ENCODE measurements at places on chromosomes 1 and 21. TPM values are rescaled to one million over a fixed set of nuclear protein-coding genes. Genes with fewer than 3 reads are reported as not detected.

DNA sequence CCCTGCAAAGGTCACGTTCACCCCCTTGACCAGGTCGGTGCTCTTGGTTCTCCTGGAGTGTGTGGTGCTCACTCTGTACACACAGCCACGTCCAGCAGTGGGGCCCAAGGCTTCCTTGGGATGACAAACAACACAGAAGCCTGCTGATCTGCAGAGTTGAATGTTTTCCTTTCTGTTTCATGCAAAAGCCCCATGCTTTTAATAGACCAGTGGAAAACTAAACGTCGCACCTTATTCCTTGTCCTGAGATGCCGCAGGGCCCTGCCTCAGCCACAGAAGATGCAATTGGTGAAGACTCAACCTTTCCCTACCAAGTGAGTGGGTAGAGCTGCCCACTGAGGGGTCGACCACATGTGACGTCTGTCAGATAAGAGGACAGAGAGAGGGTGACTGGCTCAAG is 5.8 kb upstream of the PDPN start:
- no peak for DNase-seq

GRCh38 chr1:204439621-204440375 is 28.2 kb upstream of the PPP1R15B start:
- no peak for DNase-seq

EXTL1 gene
- polyA plus RNA-seq: 1.2 TPM

POU3F1 gene
- polyA plus RNA-seq: 1.1 TPM

MCOLN2 gene
- polyA plus RNA-seq: 0.29 TPM

DNA sequence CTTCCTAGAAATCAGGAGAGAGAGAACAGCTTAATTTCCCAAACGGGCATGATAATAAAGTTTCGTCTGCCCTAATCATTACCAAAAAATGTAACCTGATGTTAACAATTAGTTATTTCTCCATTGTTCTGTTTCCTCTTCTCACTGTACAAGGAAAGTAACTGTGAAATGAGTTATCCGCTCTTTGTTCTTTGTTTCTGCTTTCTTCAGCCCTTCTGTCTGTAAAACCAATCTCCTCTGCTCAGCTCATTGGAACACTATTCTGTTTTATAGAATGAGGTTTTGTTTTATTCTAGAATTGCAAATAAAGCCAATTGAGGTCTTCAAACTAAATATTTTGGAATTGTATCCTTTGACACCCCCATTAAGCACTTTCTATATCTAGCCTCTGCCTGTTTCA is 8.8 kb upstream of the THEM4 start:
- no peak for DNase-seq

ADGRB2 gene
- 11.4 TPM for polyA plus RNA-seq

- DNase-seq: no peak
These were observed 70.2 kb downstream of the UCK2 start for GRCh38 chr1:165897326-165898303.

TMEM51 gene
- 20.2 TPM for polyA plus RNA-seq

GRCh38 chr1:192453360-192453992 is 122.1 kb upstream of the RGS1 start:
- no peak for DNase-seq

- no peak for DNase-seq
These were observed 22.7 kb downstream of the SLC2A1 start for GRCh38 chr1:42935971-42936308.

DNAJC28 gene
- 5.6 TPM for polyA plus RNA-seq

CLDN17 gene
- polyA plus RNA-seq: not detected

DNA sequence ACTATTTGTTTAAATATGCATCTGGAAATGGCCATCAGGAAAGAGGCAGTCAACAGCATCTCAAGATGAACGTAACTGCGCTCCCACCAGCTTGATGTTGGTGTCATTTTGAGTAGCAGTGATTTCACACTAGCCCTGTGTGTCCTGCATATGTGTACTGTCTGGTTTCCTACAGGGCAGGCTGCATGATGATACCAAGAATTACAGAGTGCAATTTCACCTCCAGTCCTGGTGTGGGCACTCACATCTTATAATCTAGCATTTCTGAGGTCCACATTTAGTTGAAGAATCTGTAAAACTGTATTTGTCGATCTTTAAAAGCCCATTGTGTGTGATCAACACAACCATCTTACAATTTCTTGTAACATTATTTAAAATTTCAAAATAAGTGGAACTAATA is 336.4 kb downstream of the PAPPA2 start:
- no peak for DNase-seq

OLIG2 gene
- not detected for polyA plus RNA-seq

DNA sequence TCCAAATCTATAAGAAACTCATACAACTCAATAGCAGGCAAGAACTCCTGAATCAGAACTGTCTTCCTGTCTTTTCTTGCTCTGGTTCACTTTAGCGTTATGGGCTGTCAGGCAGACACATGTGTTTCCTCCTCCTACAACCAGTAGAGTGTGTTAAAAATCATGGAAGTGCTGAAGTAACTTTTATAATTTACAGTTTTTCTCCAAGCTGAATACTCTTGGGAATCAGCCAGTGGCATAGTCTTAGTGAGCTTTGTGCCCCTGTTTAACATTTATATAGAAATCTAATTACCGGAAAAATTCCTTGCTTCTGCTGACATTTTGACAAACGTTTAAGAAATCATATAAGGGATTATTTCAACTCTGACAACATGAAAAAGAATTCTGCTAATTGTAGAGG is 113.1 kb upstream of the RGS18 start:
- DNase-seq: no peak

- no peak for DNase-seq
These were observed 134.5 kb downstream of the VAV3 start for GRCh38 chr1:107830526-107830925.

- DNase-seq: no peak
These were observed 61.6 kb downstream of the HS2ST1 start for GRCh38 chr1:86975993-86976550.

DNA sequence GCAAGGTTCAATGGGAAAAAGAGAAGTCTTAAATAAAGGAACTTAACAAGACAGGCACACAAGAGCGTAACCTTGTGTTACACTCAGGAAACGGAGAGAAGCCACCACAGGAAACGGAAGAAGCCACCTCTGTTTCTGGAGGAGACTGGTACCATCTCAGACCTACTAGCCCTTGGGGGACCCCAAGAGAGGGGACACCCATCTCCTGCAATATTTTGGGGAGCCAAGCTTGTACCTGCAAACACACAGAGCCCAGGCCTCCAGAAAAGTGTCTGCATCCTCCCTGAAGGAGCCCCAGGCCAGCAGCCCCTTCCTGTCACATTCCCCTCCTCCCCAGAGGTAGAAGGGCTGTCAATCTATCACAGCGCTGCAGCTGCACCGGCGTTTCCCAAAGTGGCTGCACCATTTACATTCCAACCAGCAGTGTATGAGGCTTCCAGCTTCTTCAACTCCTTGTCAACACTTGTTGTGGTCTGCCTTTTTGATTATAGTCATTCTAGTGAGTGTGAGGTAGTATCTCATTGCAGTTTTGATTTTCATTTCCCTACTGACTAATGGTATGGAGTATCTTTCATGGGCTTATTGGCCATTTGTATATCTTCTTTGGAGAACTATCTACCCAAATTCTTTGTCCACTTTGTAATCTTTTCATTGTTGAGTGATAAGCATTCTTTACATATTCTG is 23.0 kb upstream of the PADI1 start:
- DNase-seq: no peak

DNA sequence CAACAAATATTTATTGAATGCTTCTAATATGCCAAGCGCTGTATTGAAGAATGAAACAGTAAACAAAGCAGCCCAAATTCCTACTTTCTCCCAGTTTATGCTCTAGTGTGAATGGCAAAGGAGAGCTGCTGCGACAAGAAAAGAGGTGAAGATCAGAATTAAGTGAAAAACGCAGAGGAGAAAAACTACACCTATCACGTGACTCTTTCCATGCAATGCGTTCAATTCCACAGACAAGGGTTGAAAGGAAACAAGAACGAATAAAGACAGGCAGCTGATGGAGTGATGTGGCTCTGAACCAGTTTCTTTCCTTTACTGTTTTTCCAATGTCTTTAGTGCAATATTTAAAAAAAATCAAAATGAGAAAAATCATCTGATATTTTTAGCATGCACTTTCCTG is 23.6 kb downstream of the MT1HL1 start:
- DNase-seq: no peak

DNA sequence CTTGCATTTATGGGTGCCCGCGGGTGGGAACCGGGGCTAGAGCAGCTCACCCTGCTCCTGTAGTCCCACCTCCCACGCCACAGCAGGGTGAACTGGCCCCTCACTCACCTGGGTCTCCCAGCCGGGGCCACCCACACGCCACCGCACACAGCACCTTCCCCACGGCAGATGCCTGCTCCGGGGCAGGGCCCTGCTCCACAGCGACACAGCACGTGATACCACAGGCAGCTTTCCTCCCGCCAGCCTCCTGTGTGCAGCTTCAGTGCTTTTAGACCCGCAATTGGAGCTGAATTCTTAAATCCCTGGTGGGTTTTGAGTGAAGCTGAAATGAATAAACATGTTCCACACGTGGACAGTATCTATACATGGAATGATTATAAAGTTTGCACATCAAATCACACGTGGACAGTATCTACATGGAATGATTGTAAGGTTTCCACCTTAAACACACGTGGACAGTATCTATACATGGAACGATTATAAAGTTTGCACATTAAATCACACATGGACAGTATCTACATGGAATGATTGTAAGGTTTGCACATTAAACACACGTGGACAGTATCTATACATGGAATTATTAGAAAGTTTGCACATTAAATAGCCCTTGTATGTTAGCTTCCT is 93.1 kb upstream of the COL6A1 start:
- DNase-seq: no peak

DNA sequence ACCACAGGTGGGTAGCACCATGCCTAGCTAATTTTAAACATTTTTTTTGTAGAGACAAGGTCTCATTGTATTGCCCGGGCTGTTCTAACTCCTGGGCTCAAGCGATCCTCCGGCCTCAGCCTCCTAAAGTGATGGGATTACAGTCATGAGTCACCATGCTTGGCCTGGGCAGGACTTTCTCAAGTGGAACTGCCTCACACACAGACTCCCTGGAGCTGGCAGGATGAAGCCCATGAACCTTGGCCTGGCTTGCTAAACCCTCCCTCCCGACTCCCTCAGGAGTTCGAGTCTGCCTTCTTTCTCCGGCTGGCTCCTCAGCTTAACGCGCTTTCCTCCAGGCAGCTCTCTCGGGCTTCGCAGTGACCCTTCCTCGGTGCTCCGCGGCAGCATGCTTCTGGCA is 7.7 kb upstream of the ECE1 start:
- no peak for DNase-seq

- DNase-seq: no peak
These were observed 13.0 kb downstream of the PHGDH start for GRCh38 chr1:119724611-119725218.

GRCh38 chr1:108704496-108704895 is 8.2 kb upstream of the FNDC7 start:
- DNase-seq: no peak

HOOK1 gene
- 59.7 TPM for polyA plus RNA-seq

GRCh38 chr1:208951908-208952307 is 631.6 kb upstream of the CAMK1G start:
- no peak for DNase-seq

DNA sequence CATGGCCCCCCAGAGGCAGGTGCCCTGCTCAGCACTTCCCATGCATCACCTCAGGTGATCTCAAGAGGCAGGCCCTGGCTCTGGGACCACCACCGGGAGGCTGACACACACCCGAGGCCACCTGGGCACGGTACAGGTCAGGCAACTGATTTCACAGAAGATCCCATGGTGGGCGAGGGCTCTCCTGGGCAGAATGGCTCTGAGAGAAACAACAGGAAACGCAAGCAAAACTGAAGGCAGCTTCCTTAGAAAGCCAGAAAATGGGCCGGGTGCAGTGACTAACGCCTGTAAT is 11.4 kb upstream of the SKI start:
- DNase-seq: no peak

DNA sequence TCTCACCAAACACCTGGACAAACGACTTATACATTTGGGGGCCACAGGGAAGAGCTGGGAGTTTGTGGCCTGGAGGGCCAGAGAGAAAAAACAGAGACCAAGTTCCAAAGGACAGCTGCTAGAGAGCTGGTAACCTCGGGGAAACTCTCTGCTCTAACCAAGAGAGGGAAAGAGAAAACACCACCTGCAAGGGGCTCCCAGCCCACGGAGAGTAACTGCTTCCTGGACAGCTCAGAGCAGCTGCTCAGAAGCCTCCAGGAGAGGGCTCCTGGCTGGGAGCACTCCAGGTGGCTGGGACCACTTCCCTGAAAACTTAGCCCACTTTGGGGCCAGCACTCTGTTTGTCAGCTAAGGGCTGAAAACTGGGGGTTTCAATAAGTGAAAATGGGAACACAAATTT is 154.8 kb upstream of the GRIK3 start:
- no peak for DNase-seq

DNA sequence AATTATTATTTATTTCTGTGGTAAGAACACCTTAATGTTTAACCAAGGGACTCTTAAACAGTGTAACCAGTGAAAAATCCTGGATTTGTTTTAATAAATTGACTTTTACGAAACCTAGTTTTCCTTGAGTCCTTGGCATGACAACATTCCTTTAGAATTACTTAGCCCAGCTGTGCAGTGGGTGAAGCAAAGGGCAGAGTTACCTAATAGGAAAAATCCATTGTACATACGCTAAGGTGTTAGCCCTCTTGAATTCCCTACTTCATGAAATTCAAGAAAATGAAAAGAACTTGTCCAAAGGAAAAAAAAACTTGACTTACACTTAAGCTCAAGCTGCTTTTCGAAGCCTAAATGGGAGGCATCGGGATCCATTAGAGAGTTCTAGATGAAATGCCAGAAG is 852.0 kb upstream of the ADAMTS5 start:
- no peak for DNase-seq

FAM72A gene
- 5.3 TPM for polyA plus RNA-seq

- DNase-seq: no peak
These were observed 29.4 kb downstream of the CLDN14 start for GRCh38 chr21:36450511-36450910.

DNA sequence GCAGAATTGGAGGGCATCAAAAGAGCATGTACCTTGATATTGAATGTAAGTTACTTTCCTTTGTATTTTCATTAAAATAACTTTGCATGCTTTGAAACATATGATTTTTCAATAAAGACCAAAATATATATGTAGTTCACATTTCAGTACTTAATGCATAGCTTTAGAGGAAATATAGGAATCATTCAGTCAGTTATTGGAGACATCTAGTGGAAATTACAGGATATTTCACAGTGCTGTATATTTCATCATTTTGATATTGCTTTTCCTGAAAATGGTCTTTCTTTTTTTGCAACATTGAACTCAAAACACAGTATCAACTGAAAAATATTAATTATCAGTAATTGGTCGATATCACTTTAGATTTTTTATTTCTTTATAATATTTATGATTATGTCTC is 375.8 kb downstream of the NCAM2 start:
- DNase-seq: no peak

EDARADD gene
- 7.4 TPM for polyA plus RNA-seq

- DNase-seq: no peak
These were observed 12.6 kb upstream of the CD34 start for GRCh38 chr1:207923561-207923960.

Measured in right renal pelvis (tissue), 4 donors.